ENCODE measurements at places on chromosomes 13 and 19. TPM values are rescaled to one million over a fixed set of nuclear protein-coding genes. Genes with fewer than 3 reads are reported as not detected.

GRCh38 chr13:88395804-88396203, 724.6 kb downstream of the SLITRK5 start:
- no peak for ATAC-seq

DNA sequence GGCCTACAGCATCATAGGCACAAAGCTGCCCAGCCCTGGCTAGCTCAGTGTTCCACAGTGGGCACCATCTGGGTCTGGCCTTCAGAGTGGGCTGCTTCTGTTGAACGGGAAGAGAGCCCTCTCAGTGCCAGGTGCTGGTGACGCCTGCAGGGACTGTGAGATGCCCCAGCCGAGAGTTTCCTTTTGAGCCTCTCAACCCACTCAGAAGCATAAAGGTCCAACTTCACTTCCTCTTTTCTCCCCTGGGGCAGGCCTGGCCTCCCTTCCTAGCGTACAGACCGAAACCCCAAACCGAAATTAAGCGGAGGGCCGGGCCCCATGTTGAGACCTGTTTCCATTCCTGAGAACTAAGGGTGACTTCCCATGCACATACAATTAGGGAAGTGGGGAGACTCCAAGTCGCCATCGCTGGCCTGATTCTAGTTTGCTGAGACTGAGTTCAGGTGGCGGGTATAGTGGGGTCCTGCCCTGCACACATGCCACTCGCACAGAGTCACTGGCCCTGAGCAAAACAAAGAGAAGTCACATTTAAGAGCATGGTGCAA, 6.9 kb downstream of the RAB8A start:
- ATAC-seq = no peak

DNA sequence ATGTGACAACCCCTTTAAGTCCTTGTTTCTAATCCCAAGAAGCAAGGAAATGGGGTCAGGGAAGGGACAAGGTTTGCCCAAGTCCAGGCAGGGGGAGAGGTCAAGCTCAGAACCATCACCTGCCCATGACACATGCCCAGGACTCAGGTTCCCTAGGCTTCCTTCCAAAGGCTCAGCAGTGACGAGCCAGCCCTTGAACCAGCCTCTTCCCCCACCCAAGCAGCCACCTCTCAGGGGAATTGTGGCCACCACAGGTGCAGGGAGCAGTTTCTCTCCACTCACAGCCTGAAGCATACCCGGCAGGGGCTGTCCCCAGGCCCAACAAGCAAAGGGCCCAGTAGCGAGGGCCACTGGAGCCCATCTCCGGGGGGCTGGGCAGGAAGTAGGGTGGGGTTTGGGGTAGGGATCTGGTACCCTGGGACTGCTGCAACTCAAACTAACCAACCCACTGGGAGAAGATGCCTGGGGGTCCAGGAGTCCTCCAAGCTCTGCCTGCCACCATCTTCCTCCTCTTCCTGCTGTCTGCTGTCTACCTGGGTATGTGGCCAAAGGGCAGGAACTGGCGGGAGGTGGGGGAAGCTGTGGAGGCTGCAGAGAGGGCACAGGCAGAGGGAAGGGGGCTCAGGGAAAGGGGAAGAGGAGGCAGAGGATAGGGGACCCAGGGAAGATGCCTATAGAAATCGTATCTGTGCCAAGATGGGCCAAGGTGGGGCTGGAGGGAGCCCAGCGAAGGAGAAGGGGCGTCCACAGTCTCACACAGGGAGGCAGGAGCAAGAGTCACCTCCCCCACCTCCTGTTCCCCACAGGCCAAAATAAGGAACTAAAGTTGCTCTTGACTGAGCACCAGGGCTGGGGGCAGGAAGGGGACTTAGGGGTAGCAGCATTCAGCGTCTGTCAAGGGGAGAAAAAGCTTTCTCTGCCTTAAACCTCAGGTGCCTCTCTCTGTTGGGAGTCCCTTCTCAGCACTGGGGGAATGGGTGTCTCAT, at the start of gene CD79A:
TSS of gene CD79A (plus strand) at position 433 of the 986 bp plus-strand sequence. CDS start at position 459, 26 bp downstream.
- no peak for ATAC-seq

GRCh38 chr13:100275746-100276145, 186.9 kb downstream of the PCCA start:
- no peak for ATAC-seq

DCLK1 gene
- 28.3 TPM for total RNA-seq

MYPOP gene
- total RNA-seq = 1.8 TPM

- ATAC-seq = no peak
These were observed 56.3 kb upstream of the UBAC2 start for GRCh38 chr13:99144306-99144705.

IL4I1 gene
- total RNA-seq = 0.06 TPM

DNA sequence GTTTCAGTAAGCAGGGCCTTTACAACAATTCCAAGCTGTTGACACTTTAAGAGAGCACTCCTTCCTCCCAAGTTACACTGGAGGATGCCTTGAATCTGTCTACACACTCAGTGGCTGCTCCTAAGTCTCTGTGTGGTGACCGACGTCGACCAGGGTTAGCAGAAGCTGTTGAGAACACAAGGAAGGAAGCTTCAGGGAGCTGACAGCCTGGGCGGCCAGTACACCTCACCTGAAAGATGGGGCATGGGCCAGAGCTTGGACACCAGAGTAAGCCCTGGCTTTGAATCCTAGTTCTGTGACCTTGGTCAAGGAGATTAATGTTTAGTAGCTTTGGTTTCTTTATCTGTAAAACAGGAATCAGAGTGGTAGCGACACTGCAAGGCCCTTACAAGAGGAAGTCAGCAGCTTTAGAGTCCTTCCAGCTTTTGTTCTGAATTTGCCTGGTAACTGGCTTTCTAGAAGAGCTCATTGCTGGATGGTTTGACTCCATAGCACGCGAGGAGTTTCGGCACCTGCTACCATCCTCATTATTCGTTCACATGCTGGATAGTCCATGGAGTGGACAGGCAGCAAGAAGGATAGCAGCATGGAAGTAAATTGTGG, 214.2 kb downstream of the FGF9 start:
- ATAC-seq = no peak
